ENCODE measurements at places on chromosomes 4 and X.

DNA sequence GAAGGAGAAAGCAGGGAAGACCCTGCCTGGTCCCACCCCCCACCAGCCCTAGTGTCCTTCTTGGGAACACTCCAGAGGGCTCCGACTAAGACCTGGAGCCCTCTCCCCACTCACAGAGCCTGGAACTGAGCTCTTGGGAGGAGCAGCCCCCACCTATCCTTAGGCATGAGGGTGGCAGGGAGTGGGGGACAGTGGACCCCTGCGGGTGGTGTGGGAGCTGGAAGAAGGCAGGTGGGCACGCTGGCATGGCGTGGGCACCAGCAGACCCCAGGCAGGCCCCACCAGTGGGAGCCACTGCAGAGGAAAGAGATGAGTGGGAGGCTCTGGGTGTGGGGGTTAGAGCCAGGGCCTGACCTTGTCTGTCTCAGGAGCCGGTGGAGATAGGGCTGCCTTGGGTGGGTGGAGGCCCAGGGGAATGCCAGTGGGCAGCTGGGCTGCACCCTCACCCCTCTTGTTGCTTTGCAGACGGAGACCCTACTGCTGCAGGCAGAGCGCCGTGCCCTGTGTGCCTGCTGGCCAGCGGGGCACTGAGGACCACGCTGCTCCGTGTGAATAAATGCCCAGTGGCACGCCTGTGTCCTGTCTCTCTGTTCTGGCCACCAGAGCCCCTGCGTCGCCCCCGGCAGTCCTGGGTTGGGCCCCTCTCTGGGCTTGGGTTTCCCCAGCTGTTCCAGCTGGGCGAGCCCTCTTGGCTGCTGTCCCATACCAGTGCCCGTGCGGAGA lies 15.6 kb upstream of the NAT8L start:
- no peak for DNase-seq

- no peak for DNase-seq
These were observed 45.7 kb downstream of the MID1 start for GRCh38 chrX:10574663-10575062.

- DNase-seq = no peak
These were observed 9.1 kb downstream of the AKAP17A start for GRCh38 chrX:1600406-1601050.

DNA sequence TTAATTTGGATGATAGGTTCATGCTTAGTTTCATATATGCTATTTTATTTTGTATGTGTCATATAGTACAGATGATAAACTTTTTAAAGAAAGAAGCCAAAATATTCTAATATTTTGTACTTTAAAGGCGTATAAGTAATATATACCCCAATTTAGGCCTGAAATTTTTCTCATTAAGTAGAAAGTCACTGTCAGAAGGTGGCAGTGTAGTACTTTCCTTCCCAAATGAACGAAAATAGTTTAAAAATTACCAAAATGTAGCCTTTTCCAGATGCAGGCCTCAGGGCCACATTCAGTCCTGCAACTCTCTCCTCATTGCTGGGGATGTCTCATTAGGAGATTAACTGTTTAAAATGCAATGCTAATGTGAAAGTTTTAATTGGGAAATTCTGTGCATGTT lies 1263.6 kb downstream of the C4orf33 start:
- no peak for DNase-seq

- DNase-seq = no peak
These were observed 112.8 kb upstream of the DKK2 start for GRCh38 chr4:107148904-107149303.

- DNase-seq = no peak
These were observed 1.9 kb downstream of the MYL5 start for GRCh38 chr4:675980-676870.

DNA sequence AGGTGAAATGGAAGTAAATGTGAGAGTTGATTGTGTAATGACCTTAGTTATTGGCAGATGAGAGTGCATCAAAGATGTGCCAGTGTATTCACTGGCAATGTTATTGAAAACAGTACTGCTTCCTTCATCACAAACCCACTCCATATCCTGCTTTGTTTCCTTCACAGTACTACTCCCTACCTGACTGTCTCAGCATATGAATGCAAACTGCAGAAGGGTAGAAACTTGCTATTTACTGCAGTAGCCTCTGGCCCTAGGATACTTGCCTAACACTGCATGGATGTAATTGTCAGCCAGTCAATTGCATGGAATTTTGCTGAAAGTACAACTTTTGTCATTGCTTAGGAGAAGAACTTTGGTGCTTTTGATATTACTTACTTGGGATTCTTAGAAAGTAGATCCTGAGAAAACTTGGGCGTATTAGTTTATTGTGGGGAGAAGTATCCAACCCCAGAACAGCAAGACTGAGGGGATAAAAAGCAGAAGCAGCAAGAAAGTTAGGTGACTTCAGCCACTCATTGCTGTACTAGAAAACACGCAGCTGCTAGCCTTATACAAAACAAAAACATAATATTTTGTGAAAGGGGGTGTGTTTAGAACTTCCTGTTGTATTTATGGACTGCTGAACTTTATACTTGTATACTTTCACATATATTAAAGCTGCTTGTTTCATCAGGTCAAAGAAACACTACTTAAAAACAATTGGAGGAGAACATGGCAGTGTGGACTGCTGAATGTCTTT lies 219.0 kb downstream of the CCNG2 start:
- no peak for DNase-seq

DNA sequence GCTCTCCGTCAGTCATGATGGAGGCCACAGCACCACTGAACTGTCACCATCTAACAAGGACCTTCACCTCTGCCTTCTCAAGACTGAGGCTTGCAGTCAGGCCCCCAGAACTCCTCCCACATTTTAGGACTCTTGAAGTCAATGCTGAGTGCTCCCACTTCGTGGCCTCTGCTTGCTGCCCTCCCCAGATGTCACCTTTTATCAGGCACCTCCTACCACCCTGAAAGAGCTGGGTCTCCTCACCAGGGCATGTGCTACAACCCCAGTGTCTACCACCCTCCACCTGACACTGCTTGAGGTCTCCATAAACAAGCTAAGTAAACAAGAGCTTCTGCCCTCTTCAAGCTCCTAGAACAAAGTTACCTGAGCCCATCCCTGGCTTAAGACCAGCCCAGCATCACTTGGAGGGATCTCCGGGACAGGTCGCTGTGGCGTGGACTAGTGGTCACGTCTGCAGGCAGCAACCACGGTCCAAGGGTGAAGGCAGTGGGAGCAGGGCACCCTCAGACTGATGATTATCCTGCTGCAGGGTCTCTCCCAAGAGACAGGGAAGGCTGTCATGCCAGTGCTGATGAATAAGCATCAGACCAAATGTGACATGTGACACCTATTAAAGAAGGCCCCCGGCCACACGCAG lies 7.7 kb upstream of the FAM53A start:
- DNase-seq = no peak

- no peak for DNase-seq
These were observed 52.4 kb downstream of the AFF2 start for GRCh38 chrX:148552775-148553174.

DNA sequence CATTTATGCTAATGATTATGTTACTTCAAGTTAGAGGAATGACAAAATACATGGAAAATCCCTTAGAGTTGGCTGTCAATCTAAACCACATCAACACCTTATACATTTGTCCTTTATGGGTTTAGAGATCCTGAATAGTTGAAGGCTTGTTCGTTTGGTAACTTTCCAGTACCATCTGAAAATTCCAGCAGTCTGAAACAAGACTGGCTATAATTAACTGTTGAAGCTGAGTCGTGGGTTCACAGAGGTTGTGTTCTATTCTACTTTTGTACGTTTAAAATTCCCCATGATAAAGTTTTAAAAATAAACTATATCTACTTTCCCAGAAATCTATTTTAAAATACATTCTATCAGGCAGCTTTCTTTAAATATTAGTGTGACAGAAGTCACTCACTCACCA lies 73.0 kb downstream of the USP46 start:
- no peak for DNase-seq

GRCh38 chr4:31334086-31334910 lies 614.1 kb downstream of the PCDH7 start:
- DNase-seq = no peak

GRCh38 chr4:124712372-124713184 lies at the start of gene ANKRD50:
Gene ANKRD50 (minus strand): TSS chr4:124712732. CDS start chr4:124710511, 2,221 bp downstream.
- peak; percentile 19 for DNase-seq

- DNase-seq = no peak
These were observed 103.9 kb upstream of the AFAP1 start for GRCh38 chr4:8043596-8043995.

GRCh38 chrX:7110821-7111276 lies 36.7 kb upstream of the STS start:
- DNase-seq = no peak

GRCh38 chrX:55450259-55450658 lies 1.7 kb upstream of the MAGEH1 start:
- DNase-seq = no peak

DNA sequence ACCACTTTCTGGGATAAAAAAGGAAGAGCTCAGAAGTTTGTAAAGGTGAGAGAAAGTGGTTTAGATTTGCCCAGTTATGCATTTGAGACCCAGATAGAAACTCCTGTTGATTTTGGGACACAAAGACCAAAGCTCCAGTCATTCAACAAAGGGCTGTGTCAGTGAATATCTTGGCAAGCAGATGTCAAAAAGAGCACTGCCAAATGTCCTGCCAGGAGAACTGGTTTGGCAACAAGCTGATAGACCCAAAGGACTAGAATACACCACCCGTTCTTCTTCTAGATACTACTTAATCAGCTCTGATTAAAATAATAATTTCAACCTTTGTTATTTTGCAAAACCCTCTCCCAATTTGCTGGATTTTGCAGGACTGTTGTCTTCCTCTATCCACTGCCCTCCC lies 121.4 kb downstream of the NHS start:
- no peak for DNase-seq

DNA sequence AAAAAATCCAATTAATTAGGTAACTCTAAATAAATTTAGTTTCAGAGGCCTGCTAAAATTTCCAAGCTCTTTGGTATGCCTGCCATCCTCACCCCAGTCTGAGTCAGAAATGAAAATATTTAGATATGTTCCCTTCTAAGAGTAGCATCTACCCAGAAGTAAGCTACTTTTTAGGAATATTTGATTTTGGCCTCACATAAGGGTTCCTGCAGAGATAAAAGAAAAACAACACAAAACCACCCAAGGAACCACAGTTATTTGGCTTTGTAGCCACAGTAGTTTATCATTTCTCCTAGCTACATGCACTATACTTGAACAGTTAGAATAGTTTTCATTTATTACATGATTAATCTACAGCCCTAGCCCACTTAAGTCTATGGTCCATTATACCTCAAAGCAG lies 192.6 kb upstream of the FAM241A start:
- no peak for DNase-seq

DNA sequence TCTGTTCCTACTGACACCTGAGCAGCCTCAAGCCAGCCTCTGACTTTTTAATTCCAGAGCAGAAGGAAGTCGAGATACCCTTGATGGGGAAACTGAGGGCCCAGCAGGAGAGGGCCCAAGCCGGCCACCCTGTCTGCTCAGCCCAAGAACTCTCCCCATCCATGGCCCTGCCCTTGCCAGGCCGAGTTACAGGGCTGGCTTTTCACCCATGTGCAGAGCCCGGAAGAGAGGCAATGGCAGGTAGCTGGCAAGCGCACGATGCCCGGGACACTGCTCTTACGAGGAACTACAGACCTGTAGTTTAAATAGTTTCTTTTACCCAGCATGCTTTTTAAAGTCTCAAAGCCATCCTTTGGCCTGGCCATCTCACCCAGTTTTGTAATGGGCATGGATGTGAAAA lies 79.9 kb downstream of the MTMR1 start:
- no peak for DNase-seq

DNA sequence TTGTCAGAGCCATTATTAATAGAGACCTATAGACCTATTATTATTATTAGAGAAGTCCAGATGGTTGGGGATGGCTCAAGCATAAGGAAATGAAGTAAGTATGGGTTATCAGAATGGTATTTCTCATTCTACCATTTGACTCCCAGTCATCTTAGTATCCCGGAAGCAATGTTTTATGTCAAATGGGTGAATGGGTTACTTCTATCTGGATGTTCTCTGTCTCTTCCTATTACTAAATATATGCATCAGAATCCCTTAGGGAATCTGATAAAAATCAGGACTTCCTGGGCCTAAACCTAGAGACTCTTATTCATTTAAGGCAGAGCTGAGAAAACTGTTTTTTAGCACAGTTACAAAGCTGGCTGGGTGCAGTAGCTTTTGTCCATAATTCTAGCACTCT lies 149.9 kb downstream of the SLC10A7 start:
- DNase-seq = no peak

GRCh38 chr4:88759039-88759894 lies 61.6 kb upstream of the NAP1L5 start:
- DNase-seq = no peak

- no peak for DNase-seq
These were observed 10.8 kb upstream of the HHIP start for GRCh38 chr4:144634978-144635747.

DNA sequence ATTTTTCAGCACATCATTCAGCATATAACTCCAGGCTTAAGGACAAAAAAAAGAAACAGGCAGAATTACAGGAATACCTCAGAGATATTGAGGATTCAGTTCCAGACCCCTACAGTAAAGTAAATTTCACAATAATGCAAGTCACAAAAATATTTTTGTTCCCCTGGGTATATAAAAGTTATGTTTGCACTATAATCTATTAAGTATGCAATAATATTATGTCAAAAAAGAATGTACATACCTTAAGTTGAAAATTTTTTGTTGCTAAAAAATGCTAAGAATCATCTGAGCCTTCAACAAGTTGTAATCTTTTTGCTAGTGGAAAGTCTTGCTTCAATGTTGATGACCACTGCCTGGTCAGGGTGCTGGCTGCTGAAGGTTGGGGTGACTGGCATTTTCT lies 2532.5 kb downstream of the ARAP2 start:
- no peak for DNase-seq

GRCh38 chrX:866441-866990 lies 235.9 kb downstream of the SHOX start:
- no peak for DNase-seq

DNA sequence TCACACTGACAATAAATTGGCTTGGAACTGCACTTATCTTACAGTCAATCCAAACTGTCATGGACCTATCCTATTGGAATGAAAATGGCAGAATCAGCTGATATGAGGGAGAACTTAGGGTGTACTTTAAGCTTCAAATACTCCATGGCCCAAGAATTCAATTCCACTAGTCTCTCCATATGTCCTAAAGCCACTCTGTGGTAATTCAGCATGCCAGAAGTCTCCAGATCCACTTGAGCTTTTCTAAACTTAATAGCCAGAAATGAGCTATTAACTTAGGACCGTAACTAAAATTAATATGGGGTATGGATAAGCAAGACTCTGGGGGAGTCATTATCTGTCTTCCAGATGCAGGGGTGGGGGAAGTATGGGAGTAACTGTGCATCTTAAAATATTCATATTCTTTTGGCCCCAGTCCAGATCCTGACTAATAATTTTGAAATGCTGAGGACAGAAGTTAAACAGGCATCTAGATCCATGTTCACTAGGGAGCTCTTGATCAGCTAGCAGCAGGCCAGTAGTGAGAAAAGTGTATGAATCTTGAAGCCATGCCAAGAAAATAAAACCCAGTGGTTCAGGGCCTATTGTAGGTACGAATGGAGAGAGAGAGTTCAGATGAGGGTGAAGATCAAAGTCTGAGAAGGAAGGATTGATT lies 167.6 kb downstream of the DKK2 start:
- DNase-seq = no peak

- DNase-seq = no peak
These were observed 17.5 kb downstream of the CFAP99 start for GRCh38 chr4:2436301-2436700.
